ENCODE measurements at places on chromosomes 1 and 21.

- DNase-seq, result no peak
Measured at GRCh38 chr21:38386967-38387366, 111.3 kb downstream of the ERG start.

GRCh38 chr21:39441502-39442475 lies 3.8 kb downstream of the LCA5L start:
- DNase-seq, result peak; percentile 29

- no peak for DNase-seq
Measured at GRCh38 chr1:229986737-229987337, 80.2 kb upstream of the GALNT2 start.

GRCh38 chr1:169925505-169926482 lies 32.1 kb upstream of the SCYL3 start:
- DNase-seq, result peak; percentile 44

DNA sequence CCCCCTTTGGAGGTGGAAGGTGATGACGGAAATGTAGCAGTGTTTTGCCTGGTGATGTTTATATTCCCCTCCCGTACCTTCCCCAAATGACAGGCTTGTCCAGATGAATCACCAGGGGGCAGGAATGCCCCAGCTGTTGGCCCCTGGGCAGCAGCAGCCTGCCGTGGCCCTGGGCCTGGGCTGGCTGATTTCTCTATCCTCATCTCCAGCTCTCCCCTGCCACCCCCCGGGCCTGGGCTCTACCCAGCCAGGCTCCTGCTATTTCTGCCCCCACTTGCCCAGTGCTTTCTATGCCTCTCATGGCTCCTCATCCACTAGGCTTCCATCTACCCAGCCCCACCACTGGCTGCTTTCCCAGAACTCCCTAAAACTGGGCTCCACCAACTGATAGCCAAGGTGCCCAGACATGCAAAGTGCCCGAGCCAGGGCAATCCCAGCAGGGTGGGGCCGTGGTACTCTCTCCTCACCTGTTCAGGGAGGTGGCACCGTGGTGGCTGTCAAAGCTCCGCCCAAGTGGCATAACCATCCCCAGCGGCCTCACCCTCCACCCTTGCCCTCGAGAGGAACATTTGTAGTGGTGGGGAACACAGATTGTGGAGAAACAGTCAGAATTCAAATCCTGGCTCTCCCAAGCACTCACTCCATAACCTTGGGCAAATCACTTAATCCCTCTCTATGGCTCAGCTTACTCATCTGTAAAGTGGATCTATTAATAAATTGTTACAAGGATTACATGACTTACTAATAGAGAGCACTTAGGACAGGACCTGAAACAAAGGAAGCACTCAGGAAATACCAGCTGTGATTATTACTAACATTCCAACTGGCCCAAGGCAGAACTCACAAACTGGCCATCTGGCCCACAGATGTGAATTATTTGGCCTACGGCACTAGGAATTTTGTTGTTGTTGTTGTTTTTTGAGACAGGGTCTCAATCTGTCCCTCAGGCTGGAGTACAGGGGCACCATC lies 12.8 kb upstream of the ECE1 start:
- DNase-seq, result no peak

Measured in NCI-H526 (cell line).